ENCODE measurements at places on chromosomes 2 and 18.
A peak's percentile ranks its signal among the peaks of the same experiment; 100 is the strongest.

GRCh38 chr2:129240061-129240460 lies 739.4 kb upstream of the RAB6C start:
- DNase-seq, result no peak

- DNase-seq, result no peak
These were observed 211.4 kb downstream of the BABAM2 start for GRCh38 chr2:28101892-28102291.

- DNase-seq, result peak; percentile 16
These were observed 7.6 kb upstream of the CHRNA1 start for GRCh38 chr2:174771631-174772471.

DNA sequence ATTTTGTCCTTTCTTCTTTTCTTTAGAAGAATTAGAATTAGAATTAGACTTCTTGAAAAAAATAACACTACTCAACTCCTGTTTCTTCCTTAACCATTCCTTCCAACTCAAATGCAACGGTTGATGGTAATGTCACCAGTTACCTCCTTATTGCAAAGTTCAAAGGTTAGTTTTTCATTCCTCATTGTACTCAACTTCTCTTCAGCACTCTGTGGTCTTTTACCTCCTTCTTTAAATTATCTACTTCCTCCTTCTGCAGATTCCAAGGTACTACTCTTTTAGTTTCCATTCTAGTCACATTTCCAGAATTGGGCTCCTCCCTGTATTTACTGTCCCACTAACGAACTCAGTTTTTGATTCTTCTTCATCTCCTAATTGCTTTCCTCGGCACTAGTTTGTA lies 700.7 kb downstream of the SATB2 start:
- DNase-seq, result no peak
